Kidney glomerular epithelial cell (primary cell): ENCODE measurements at places on chromosomes 16 and 17.

GRCh38 chr17:3907483-3908216 lies 8.6 kb downstream of the P2RX1 start:
- DNase-seq, result no peak

DNA sequence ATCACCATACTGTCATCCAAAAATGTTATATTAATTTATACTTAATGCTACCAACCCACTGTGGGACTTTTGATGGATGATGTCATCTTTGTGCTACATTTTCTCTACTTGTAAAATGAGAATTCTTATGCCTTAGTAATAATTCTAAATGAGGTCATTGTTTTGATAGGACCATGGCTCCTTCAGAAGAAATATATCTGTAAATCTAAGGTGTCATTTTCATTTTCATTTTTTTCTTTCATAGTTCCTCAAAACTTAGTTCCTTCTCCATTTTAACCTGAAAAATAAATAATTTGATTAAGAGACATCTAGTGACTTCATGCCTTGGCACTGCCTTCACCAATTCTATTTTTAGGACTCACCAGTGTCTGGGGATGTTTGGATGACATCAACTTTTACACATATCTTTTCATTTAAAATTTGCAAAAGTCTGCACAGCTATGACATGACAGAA lies 48.7 kb downstream of the GPRC5B start:
- DNase-seq, result peak; percentile 48

GRCh38 chr17:76254275-76254674 lies 10.9 kb upstream of the UBALD2 start:
- DNase-seq, result no peak

DNA sequence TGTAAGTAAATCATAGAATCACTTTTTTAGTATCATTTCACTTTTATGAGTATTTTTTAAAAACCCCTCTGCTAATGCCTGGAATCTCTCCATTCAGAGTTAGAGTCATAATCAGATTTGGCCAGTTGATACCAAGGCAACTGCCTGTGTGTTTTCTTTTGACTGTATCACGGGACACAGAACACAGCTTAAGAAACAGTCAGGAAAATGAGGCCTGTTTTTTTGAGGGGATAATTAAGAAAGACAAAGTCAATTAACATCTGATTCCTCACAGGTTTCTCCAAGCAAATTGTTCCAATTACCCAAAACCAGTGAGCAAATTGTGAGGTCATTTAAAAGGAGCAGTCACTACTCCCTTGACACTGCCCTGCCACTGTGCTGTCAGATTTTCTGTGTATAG lies 944.5 kb upstream of the SOX9 start:
- no peak for DNase-seq

DNA sequence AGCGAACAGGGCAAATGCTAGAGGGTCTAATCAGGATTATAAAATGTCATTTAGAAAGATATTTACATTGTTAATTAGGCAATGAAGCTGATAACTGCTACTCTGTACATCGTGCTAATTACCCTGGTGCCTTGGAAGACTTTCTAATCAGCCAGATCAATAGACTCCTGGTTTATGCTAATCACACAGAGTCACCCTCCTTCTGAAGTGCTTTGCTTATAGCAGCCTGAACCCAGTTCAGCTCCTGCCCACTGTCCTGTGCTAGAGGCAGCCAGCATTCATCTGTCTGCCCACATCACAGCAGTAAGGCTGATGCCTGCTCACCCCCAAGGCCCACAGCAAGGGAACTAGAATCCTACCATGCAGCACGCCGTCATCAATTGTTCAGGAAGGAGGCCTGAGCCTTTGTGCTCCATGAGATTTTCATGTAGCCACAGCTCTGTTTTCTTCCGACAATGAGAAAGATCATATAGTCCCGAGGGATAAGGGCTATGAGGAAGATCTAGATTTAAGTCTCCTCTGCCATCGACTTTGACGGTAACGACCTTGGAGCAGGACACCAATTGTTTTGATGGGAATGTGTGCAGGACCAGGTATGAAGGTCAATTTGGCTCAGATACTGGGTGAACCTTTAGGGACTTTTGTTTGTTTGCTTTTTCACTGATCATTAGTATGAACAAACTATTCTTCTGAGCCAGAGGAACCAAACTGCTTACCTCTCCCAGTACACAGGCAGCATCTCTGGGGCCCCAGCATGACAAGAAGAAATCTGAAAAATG lies 12.5 kb upstream of the LYRM9 start:
- no peak for DNase-seq

DNA sequence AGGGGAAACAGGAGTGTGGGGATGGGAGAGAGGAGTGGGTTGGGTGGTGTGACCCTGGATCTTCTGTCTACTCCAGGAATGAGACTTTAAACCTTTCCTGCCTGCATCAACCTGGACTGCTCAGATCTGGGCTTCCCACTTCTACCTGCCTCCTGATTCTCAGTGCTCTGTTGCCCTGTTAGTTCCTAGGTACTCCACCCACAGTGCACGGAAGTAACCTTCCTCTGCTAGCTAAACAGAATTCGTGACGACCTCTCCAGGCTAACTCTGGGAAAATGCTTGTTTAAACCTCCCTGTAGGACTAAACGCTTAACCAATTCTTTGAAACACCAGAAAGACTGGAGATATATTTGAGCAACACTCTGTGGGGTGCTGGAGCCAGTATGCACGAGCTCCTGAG lies 83.4 kb upstream of the CLEC3A start:
- DNase-seq, result no peak

- no peak for DNase-seq
Measured at GRCh38 chr17:50532452-50533024, at the start of gene EPN3. TSS of gene EPN3 (plus strand) at chr17:50532735. CDS start at chr17:50536557, 3,822 bp downstream.

- no peak for DNase-seq
Measured at GRCh38 chr16:67254801-67255552, 6.2 kb downstream of the SLC9A5 start.

DNA sequence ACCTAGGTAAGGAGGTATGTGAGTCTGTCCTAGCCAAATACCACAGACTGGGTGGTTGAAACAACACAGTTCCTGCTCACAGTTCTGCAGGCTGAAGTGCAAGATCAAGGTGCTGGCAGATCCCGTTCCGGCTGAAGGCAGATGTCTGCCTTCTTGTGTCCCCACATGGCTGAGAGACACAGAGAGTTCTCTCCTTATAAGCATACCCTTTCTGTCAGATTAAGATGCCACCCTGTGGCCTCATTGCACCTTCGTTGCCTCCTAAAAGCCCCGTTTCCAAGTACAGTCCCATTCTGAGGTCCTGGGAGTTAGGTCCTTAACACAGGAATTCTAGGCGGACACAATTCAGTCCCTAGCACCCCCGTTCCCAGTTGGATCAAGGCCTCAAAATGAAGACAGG lies 9.1 kb upstream of the TMEM11 start:
- no peak for DNase-seq

DNA sequence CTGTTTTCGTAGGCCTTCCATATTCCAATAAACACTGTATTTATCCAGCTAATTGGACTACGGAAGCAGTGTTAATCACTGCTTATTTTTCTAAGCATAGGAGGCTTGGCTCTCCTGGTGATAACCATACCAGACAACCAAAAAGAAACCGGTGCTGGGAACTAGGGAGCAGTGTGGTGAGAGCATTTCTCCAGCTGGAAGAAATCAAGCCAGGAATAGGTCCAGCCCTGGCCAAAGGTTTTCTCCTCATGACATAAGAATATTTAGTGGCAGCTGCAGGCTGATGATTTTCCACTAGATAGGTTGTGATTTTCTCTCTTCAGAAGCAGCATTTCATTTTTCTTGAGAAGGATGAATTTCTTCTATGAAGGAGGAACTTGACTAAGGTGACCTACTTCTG lies 141.5 kb downstream of the TRIM37 start:
- no peak for DNase-seq

DNA sequence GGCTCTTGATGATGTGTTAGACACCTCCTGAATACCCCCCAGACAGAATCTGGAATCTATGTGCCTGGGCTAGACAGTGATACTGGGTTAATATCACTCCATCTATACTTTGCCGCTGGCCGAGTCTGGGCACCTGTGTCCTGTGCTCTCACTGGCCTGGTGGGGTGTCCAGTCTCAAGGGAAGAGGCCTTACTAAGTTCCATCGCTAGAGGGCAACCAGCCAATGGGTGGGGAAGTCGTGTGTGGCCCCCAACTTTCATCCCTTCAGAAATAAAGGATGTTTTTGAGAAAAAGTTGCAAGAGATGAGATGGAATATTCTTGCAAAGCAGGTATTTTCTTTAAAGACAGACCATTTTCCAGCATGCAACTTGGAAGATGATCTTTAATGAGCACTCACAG lies 1.6 kb upstream of the GLP2R start:
- no peak for DNase-seq

GRCh38 chr16:26963109-26963508 lies 103.6 kb upstream of the C16orf82 start:
- no peak for DNase-seq

GRCh38 chr16:25228372-25228771 lies 11.6 kb downstream of the AQP8 start:
- DNase-seq, result no peak

- DNase-seq, result peak; percentile 20
Measured at GRCh38 chr17:74413491-74413890, 18.4 kb upstream of the GPRC5C start.

DNA sequence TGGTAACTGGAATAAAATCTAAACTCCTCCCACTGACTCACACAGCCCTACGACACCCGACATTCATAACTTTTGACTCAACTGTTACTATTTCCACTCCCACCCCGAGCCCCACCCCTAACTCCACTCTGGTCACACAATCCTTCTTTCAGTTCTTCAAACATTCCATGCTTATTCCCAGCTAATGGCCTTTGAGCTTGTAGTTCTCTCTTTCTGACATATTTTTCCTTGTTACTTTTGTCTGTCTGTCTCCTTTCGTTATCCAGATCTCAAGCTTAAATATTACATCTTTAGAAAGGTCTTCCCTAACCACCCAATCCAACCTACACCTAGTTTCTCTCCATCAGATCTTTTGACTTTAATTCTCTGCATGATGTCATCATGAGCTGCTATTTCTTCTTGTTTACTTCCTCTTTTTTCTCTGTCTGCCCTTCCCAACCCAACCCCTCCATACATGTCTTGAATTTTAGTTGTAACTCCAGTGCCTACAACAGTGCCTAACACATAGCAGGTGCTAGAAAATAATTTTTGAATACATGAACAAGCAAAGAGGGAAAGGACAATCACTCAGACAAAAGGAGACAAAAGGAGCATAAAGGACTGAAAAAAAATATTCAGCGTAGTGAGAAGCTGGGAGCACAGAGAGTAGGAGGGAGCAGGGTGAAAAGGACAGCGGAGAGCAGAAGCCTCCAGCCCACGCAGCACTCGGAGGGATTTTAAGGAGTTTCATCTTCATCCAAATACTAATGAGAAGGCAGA lies 65.2 kb upstream of the SMIM36 start:
- peak; percentile 81 for DNase-seq

GRCh38 chr17:50758524-50758923 lies 8.8 kb downstream of the ANKRD40CL start:
- DNase-seq, result no peak

DNA sequence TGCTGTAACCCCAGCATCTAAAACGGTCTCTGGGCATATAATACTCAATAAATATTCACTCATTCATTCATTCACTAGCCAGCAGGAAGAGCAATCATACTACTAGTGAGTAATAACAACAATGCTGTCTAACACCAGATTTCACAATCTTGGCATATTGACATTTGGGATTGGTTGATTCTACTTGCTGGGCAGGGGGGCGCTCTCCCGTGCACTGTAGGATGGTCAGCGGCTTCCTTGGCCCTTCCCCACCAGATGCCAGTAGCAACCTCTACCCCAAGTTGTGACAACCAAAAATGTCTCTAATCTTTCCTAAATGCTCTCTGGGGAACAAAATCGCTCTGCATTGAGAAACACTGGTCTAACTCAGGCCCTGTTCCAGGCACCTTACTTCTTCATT lies 20.7 kb downstream of the WFDC1 start:
- DNase-seq, result no peak
